ENCODE measurements at places on chromosomes 6 and 20.

DNA sequence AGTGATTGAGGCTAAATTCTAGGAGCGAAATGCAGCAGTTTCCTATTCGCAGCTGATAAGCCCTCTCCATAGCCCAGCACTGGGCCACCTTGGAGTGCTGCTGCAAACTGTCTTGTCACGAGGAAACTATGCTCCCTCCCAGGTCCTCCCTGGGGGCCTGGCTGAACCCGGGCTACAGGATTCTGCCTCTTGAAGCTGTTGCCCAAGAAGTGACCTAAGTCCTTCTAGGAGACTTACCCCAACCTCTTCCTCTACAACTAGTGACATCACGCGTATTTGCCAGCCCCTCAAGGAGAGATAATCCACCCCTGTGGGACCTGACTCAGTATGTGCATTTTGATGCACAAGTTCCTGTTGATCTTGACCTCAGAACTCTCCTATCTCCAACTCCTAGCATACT is 26.5 kb upstream of the ZFAND3 start:
- DNase-seq: no peak

DNA sequence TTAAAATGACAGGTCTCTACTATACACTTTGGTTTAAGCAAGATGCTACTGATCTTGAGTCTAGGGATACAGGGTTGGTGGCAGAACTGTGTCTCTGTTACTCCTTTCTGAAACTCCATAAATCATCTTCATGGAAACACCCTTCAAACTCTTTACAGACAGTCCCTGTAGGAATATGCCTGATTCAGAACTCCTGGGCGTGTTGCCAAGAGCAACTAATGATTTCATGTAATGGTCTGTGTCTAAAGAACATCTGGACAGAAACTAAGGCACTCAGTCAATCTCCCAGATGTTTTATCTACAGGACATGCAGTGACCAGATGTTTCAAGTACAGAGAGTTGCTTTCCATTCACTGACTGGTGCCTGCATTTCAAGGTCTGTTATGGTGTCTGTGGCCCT is 464.4 kb upstream of the CHD6 start:
- no peak for DNase-seq

GRCh38 chr6:159533568-159533967 is 159.5 kb downstream of the SOD2 start:
- DNase-seq: no peak

DNA sequence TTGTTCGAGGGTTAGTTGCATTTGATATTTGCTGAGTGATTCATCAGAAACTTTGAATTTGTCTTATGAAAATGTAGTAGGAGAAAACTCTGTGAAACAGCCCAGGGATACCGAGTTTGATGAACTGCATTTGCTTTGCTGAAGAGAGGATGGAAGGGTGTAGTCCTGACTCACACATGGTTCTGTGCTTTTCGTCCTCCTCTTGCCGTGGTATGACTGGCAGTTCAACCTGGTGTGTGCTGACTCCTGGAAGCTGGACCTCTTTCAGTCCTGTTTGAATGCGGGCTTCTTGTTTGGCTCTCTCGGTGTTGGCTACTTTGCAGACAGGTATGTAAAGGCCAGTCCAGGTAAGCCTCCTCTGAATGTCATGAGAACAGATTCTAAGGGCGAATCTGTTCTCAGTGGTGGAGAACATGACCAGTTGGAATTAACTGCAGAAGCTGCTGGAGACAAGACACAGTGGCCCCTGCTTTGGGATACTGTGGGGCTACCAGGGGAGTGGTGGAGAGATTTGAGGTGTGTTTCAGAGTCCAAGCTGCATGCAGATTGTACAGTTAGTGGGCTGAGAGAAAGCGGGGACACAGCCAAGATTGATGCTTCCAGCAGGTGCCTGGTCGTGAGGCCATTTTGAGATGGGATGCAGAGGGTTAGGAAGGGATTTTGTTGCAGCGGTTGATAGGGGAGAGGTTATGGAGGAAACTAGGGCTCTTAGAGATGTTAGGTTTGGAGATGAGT is 8.4 kb downstream of the SLC22A1 start:
- DNase-seq: no peak

DNA sequence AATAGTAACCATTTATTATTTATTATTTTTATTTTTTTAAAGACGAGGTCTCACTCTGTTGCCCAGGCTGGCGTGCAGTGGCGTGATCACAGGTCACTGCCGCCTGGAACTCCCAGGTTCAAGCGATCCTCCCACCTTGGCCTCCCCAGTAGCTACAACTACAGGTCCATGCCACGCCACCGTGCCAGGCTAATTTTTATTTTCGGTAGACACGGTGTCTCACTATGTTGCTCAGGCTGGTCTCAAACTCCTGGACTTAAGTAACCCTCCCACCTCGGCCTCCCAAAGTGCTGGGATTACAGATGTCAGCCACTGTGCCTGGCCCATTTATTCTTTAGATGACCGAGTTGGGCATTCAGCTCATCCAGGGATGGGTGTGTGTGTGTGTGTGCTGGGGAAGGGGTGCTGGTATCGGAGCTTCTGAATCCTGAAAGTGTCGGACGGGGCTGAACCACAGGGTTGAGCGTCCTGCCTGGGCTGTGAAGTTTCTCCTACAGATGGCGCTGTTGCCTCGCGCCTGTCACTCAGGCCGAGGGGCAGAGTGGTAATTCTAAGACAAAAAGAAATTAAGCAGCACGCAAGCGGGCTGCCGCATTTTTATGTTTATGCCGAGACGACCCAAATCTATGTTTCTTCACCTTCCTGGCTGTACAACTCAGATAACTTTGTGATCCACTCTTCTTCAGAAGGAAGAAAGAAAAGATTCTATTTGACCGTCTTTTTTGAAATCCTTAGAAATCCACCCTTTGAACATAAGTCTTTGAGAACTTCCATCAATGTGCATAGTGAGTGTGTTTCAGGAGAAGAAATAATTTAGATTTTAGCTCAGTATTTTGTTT is 252.8 kb downstream of the CDH26 start:
- DNase-seq: peak; percentile 29

GRCh38 chr6:132304891-132305305 is 96.4 kb downstream of the MOXD1 start:
- DNase-seq: no peak

GRCh38 chr6:153849072-153849779 is 189.8 kb upstream of the OPRM1 start:
- DNase-seq: no peak

DNA sequence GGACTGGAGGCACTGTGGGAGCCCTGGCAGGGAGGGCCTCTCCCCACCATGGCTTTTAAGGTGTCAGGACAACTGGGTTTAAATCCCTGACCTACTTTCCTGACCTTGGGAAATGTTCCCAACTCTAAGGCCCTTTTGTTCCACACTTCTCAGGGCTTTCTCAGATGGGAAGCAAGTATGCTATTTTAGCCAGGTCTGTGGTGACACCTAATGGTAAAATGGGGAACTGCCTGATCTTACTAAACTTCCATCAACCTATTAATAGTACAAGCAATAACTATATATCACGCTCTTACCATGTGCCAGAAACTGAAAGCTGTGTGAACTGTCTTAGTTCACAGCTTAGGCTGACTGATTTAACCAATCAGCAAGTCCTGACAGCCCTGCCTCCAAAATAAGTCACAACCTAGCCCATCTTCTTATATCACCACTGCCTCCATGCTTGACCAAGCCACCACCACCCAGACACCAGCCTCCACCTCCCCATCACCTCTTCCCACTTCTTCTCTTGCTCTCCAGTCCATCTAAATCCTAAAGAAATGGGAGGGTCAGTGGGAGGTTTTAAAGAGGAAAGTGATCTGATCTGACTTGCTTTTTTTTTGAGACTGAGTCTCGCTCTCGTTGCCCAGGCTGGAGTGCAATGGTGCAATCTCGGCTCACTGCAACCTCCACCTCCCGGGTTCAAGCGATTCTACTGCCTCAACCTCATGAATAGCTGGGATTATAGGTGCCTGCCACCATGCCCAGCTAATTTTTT is 6.9 kb upstream of the BLCAP start:
- peak; percentile 30 for DNase-seq

GRCh38 chr6:18415671-18416340 is 28.7 kb downstream of the RNF144B start:
- DNase-seq: no peak

- DNase-seq: no peak
Observed at GRCh38 chr6:163738725-163739407, 324.3 kb downstream of the QKI start.

- no peak for DNase-seq
Observed at GRCh38 chr6:42616716-42617115, 52.9 kb downstream of the UBR2 start.

GRCh38 chr6:148934961-148935360 is 188.1 kb downstream of the UST start:
- no peak for DNase-seq

DNA sequence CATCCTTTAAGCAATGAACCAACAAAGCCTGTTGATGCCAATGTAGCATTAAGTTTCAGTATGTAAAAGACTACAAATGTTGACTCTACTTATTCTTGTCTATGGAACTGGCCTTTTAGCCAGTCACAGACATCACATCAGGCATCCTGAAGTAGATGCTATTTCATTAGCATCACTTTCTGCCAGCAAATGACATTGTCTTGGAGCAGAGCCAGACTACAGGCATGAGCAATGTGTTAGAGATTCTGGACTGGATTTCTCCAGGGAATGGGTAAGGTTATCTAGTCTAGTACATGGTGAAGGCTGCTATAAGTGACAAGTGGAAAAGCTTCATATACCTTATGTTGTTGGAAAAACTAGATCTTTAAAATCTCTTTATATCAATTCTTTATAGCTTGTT is 142.9 kb downstream of the ADGRB3 start:
- DNase-seq: no peak

DNA sequence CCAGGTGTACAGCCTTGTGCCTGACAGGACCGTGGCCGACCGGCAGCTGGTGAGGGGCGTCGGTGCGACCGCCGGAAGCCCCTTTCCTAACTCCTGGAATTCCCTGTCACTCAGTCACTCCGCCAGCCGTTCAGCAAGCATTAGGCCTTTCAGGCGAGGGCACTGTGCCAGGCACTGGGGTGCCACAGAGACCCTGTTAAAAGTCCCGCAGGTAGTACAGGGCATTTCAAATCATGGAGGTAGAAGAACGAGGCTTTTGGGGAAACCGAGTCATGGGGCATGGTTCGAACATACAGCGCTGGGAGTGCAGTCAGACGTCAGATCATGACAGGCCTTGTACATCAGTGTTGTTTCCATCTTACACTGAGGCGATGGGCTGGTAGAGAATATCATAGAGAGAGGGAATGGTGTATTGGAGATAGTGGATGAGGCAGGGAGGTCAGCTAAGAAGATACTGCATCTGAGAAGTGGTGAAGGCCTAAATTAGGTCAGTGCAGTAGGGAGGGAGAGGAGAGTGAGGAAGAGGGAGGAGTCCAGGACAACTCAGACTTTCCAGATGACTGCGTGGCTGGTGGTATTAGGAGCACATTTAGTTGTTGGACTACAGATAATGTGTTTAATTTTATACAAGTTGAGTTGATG is 892 bp upstream of the DXO start:
- DNase-seq: no peak

DNA sequence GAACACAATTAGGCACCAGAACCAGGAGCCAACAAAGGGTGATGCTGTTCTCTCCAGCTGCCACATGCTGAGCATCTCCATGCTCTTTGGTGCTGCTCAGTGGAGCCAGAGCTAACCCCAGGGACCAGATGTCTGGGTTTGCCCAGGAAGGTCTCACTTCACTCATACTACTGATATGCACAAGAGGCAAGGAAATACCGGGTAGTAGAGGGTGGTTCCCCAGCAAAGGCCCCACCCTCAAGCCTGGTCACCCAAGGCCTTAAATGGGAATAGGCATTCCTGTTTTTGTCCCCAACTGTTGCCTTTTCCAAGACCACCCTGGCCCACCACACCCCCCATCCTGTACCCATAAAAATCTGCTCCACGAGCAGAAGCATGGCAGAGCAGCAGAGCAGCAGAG is 204.5 kb upstream of the TAB2 start:
- no peak for DNase-seq

DNA sequence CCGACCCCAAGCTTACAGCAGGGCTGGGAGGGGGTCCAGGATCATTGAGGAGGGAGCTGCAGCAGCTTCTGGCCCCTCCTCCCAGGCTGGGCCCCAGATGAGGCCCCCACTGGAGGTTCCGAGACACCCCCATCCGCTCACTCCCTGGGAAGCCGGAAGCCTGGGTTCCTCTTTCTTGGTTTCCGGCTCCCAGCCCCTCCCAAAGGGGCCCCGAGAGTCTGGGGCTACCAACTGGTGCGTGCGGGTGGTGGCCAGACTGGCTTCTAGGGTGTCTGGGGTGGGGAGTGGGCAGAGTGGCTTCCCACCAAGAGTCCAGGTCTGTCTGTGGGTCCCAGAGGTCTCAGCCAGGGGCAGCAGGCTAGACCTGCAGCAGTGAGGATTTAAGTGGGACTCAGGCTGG is 2.2 kb downstream of the RGS19 start:
- no peak for DNase-seq

DNA sequence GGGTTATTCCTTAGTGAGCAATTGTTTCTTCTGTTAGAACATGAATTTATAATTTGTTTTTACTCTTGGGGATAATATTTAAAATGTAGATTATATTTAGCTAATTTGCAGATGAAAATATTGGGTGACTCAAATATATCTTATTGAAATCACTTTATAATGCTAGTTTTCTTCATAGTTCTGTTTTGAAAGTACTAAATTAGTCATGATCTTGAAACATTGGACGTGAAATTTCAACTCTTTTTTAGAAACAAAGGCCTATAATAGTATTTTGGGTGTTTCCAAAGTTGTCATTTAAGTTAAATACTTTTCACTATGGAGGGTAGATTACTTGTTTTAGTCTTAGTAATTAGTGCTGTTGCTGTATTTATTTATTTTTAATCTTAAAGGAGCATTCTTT is 250.9 kb downstream of the UTRN start:
- no peak for DNase-seq

Data from GOT3 (cell line).